ENCODE measurements at places on chromosomes 3 and 15.

GRCh38 chr15:77695961-77696582 lies 63.4 kb upstream of the LINGO1 start:
- DNase-seq = no peak

DNA sequence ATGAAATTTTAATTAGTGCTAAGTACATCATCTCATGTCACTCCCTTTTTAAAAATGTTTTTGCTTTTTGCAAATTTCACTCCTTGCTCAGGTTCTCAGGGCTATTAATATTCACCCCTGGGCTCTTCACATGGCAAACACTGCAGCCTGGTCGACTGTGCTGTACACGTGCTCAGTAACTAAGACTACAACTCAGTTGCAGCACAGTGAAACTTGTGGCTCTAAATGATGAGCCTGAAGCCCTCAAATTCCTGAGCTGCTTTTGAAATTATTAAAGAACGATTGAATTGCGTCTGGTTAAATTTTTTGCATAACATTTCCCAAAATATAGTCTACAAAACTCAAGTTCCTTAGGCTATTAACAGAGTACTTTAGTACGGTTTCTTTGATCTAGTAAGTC lies 159.3 kb upstream of the C2CD4B start:
- no peak for DNase-seq

DNA sequence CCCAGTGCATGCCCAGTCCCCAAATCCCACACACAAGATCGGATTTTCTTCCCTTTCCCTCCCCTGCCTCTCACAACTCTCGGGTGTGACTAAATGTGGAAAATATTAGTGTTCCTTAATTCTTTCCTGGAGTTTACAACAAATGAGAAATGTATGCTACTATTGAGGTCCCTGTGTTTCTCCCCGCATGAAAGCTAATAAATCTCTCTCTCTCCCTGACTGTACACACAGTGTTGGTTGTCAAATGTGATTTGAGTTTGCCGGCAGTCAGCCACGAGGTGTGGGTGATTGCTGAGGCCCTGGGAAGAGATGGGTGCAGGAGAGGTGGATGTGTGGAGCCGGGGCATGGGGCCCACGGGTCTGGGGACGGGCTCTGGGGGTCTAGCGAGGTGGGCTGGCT lies 161.4 kb upstream of the IQSEC1 start:
- DNase-seq = no peak

DNA sequence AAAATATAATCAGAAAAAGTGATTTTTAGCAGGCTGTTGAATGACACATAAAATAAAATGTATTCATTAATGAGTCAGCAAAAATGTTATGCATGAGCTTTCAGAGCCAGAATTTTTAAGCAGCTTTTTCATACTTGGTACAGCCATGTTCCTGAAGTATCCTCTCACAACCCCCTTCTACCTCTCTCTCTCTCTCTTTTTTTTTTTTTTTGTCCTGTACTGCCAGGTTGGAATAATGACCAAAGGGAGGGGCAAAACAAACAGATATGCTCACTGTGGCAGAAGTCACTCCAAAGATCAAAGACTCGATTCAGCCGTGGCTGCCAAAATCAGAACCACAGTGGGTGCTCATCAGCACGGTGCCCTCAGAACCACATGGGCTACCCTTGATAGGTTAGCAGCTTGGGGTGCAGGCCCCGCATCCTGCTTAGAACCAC lies 383.0 kb downstream of the ZBTB20 start:
- no peak for DNase-seq

DNA sequence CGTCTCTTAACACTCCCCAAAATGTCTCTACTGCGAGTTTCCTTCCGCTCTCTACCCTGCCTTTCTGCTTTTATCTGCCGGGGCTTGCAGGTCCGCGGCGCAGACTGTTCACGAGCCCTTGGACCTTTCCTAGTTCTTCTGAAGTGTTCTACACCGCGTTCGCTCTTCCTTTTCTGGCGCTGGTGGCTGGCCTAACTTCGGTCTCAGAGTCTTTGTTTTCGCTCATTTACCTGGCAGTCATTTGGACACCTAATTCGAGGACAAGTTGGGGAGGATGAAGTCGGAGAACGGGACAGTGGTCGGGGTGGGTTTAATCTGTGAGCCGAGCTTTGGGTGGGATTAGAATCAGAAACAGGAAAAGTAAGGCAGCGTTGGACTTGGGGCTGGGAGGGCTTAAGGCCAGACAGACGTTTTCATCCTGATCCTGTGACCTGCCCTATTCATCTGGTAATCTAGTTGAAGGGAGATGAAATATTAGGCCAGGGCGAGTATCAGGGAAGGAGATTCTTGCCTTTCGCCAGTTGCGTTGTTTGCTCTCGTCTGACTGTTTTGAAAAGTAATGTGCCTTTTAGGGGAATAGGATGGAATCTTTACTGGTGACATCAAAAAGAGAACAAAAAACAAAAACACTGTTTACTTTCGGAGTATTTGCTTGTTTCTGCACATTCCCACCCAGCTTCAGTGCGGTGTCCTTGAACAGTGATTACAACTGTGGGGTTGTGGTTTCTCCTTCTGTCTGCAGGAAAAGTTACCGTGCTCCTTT lies 1.8 kb downstream of the DIPK2A start:
- no peak for DNase-seq

- DNase-seq = no peak
Measured at GRCh38 chr15:73142802-73143762, 90.8 kb downstream of the NEO1 start.

- DNase-seq = no peak
Measured at GRCh38 chr15:82543160-82543559, 2.9 kb upstream of the RPS17 start.

GRCh38 chr3:9590282-9590791 lies 36.7 kb upstream of the LHFPL4 start:
- DNase-seq = no peak
